ENCODE measurements at places on chromosomes 12 and 14.

DNA sequence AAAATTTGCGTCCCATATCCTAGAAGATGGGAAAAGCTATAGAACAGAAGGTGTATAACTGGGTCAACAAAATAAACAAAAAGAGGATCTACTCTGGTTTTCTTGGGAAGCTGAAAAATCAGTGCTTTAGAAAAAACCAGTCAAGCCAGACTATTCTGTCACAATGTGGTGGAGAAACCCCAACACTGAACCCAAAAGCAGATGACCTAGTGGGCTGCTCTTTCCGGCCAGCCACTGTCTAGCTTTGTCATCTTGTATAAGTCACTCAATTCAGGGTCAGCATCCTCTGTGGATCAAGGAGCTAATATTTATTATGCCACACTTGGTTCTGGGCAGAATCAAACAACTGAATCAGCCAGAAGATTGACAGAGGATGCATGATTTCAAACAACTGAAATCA, 26.6 kb upstream of the TMCC3 start:
- DNase-seq: no peak

- DNase-seq: peak; percentile 91
These were observed 833 bp upstream of the BHLHE41 start for GRCh38 chr12:26125400-26126339.

GRCh38 chr12:22578328-22578727, 34.0 kb upstream of the C2CD5 start:
- DNase-seq: no peak

- DNase-seq: no peak
These were observed 24.7 kb downstream of the NGDN start for GRCh38 chr14:23494223-23494622.

GRCh38 chr14:90519262-90519920, 122.6 kb downstream of the CALM1 start:
- no peak for DNase-seq
